ENCODE measurements at places on chromosomes 7 and 10.
A peak's percentile ranks its signal among the peaks of the same experiment; 100 is the strongest.

DNA sequence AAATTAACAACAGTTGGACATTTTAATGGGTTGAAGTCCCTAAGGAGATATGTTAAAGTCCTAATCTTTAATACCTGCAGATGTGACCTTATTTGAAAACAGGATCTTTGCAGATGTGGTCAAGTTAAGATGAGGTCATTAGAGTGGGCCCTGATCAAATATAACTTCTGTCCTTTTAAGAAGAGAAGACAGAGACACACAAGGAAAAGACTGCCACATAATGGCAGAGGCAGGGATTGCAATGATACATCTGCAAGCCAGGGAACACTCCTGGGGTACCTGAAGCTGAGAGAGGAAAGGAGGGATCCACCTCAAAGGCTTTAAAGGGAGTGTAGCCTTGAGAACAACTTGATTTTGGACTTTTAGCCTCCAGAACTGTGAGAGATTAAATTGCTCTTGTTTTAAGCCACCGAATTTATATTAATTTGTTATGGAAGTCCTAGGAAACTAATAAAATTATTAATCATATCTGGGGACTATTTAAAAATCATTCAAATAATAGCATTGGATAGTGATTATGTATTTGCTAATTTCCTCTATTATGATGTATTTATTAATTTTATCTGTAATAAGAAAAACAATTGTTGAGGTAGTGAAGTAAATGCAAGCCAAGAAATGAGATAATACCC, 700.0 kb upstream of the PCDH15 start:
- no peak for DNase-seq

GRCh38 chr7:79175374-79175773, 278.1 kb downstream of the MAGI2 start:
- no peak for DNase-seq

GRCh38 chr7:7978860-7979259, 10.3 kb downstream of the GLCCI1 start:
- no peak for DNase-seq

DNA sequence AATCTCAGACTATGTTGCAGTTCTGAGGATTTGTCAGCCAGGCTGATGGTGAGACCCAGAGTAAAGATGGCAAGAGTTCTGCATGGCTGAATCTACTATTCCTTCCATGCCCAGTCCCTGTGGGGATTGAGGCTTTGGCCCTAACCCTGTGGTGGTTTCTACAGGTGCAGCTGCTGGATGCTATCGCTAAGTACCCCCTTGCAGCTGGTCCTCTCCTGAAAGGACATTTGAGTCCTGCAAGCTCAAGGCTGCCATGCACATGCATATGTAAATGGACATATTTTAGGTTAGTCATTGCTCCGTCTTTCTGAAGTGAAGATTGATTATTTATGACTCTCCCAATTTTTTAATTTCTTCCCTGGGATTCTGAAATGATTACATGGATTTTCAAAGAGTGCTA, 1122.2 kb upstream of the CELF2 start:
- DNase-seq = no peak

DNA sequence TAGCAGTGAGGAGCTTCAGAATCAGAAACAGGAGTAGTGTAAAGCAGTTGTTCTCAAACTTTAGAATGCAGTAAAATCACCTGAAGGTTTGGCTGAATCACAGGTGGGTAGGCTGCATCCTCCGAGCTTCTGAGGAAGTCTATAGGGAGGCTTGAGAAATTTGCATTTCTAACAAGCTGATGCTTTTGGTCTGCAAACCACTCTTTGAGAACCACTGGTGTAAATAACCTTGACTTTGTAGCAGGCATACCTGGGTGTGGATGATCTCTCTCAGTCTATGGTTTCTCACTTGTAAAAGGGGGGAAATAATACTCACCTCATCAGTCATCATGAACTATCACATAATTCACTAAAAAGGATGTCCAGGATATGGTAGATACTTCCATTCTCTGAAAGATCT, 118.1 kb downstream of the SRI start:
- DNase-seq = no peak

GRCh38 chr7:70380421-70381015, 751.4 kb upstream of the GALNT17 start:
- DNase-seq = peak; percentile 93

DNA sequence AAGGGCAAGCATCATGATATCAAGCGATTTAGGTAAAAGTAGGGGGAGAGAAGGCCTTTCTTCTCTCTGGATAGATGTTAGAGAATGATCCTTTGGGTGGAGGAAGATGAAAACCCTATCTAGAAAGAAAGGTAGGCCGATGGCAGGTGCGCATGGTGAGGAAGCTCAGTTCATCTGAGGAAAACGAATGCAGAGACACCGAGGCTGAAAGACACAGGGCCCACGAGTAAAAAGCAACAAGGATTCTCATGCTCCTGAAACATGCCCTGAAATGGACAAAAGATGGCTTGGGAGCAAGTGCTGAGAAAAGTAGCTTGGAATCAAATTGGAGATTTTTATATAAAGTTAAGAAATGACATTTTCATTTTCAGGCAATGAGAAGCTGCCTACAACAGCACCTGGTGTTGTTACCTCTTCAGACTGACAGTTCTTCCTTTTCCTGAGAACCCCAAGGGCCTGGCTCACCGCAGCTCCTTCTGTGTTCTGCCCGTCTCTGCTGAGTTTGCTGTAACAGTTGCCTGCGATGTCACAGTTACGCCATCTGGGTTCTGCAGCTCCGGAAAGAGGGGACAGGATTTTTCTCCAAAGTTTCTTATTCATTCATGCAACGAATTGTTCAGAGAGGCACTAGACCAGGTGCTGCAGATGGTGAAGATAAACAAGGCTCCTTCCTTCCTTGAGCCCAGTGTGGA, 402.0 kb upstream of the KLF6 start:
- no peak for DNase-seq

GRCh38 chr10:86291616-86292340, 74.8 kb downstream of the GRID1 start:
- DNase-seq = peak; percentile 49

DNA sequence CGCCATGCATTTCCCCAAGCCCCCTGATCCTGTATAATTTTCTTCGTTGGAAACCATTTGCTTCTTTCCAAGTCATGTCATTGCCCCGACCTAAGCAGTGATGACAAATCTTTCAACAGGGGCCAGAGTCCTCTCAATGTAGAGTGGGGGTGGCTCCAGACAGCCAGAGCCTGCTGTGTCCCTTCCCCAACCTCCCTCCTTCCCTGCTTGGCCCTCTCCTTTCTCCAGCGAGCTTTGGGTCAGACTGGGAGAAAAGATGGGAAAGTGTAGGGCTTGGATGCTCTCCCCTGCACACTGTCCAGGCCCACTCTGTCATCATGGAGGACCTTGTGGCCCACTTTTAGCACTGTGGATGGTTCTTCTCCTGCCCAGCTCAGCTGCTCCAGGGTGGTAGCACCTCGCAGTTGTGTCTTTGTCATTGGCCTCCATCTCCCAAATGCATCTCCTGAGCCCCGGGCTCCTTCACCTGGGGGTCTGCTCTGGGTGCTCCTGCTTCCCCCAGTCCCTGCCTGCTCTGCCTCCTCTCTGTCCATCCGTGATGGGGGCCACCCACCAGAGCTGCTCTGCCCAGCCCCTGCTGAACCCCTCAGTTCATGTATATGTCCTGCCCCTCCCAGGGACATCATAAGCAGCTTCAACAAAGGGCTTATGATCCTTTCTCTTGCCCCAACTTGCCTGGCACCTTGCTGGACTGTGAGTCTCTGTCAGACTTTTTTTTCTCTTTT, 37.5 kb downstream of the BTBD16 start:
- no peak for DNase-seq

- no peak for DNase-seq
These were observed 149.1 kb upstream of the ADO start for GRCh38 chr10:62655337-62655994.

GRCh38 chr7:3204526-3204925, 96.5 kb upstream of the SDK1 start:
- DNase-seq = peak; percentile 69

DNA sequence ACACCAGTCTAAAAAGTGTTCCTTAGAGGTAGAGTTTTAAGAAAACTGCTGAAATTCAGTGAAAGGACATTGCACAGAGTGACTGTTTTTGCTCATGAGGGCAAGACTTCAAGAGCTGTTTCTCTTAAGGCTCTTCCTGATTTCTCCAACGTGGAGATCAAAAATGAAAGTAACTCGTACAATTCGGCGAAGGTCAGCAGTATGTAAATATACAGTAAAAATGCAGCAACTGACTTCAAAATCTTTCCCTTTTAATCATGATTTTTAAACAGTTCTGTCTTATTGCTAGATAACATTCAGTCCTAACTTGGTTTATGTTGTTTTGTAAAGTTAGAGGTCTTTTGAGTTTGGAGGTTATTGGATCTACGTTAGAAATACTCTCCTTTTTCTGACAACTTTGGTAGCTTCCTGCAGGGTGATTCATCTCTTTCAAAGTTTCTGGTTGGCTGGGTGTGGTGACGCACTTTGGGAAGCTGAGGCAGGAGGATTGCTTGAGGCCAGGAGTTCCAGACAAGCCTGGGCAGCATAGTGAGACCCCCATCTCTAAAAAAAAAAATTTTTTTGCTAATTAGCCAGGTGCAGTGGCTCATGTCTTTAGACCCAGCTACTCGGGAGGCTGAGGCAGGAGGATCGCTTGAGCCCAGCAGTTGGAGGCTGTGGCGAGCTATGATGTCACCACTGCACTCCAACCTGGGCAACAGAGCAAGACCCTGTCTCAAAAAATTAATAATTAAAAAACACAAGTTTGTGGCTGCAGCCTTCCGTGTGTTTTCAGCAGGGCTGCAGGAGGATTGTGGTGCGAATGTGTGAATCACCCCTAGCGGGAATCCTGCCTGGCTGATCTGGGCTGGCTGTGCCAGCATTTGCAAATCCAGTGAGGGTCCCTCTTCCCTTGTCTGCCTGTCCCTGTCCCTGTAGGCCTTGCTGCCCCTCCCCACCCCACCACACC, 29.2 kb upstream of the AP5Z1 start:
- DNase-seq = no peak

- DNase-seq = no peak
These were observed 98.9 kb upstream of the PRR15 start for GRCh38 chr7:29464753-29465152.

DNA sequence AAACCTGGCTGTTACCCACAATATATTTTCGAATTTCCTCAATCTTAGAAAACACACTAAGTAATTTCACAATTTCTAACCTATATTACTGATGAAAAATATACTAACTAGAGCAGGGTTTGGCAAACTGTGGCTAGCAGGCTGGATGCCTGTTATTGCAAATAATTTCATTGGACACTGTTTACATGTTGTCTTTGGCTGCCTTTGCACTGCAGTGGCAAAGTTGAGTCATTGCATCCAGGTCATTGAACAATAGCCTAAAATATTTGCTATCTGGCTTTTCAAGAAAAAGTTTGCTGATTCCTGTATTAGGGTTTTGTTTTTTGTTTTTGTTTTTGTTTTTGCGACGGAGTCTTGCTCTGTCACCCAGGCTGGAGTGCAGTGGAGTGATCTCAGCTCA, 47.2 kb downstream of the KIF11 start:
- no peak for DNase-seq

GRCh38 chr10:103709341-103709920, 145.9 kb downstream of the SH3PXD2A start:
- no peak for DNase-seq

GRCh38 chr10:133088956-133089800, 1.5 kb downstream of the ADGRA1 start:
- no peak for DNase-seq

- no peak for DNase-seq
These were observed 39.8 kb upstream of the TRIM8 start for GRCh38 chr10:102604439-102604841.

DNA sequence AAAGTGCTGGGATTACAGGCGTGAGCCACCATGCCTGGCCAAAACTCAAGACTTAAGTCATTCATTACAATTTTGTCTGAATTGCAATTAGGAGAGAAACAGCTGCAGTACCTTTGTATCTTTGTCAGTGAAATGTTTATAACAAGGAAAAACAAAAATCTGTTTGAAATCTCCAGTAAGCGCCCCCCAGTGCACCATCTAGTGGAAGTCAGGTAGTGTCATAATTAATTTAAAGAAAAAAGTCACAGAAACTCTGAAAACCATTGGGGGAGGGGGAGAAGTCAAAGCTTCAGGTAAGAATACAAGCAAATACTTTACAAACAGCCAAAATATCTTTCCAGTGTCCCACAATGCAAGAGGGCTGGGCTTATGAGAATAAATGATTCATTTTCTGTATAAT, 2.8 kb downstream of the MPP7 start:
- DNase-seq = no peak

DNA sequence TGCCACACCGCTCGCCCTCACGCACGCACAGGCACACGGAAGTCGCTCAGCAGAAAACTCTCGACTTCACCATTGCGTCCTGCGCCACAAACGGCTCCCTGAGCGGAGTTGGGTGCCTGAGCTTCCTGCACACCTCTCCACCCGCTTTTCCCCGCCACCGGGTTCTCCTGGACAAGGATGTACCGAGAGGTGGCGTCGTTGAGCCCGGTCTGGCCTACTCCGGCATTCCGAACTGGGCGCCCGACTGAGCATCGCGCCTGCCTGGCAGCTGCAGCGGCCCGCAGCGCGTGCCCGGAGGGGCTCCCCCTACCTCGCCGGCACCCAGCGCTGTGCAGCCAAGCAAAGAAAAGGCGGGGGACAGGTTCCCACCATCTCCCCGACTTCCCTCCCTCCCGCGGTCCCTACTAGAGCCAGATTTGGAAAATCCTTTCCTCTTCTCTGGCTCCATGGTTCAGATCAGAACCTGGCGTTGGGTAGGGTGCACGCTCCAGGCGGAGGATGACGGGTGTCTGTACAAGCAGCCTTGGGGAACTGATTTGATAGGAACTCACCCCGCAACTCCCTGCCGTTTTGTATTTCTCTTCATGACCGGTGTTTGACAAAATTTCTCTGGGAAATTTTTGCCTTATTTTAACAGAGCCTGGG, 1.7 kb downstream of the SORCS3 start:
- peak; percentile 83 for DNase-seq

DNA sequence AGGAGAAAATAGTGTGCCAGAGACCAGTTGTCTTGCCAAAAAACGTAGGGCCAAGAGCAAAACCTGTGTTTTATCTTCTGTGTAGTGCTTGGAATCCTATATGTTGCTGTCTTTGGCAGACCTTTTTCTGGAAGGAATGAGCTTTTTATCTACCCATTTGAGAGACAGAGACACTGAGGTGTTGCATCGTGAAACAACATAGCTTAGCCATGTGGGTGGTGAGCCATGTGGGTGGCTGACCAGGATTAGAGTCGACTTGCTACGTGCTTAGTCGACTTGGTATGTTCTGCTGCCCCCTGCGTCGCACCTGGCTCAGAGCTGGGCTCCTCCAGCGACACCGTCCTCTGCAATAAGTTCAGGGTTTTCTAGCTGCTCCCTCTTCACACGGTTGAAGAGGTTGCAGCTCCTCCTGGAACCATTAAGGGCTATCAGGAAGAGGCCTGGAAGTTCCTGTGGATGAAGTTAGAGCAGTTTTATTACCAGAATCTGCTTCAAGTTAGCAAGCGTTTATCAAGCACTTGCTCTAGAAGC, 175.8 kb downstream of the SH2D4B start:
- DNase-seq = peak; percentile 62

GRCh38 chr7:32071466-32072091, 1.4 kb upstream of the PDE1C start:
- no peak for DNase-seq

- DNase-seq = no peak
These were observed 36.0 kb downstream of the EZH2 start for GRCh38 chr7:148847815-148848734.

GRCh38 chr10:14601326-14601725, 173.4 kb downstream of the FAM107B start:
- DNase-seq = no peak

- no peak for DNase-seq
These were observed 85.7 kb downstream of the GRB10 start for GRCh38 chr7:50696810-50697582.

GRCh38 chr10:122072491-122072890, 83.5 kb downstream of the TACC2 start:
- no peak for DNase-seq

All from posterior vena cava (tissue), 2 donors.